Left colon (tissue), 2 donors: ENCODE measurements at places on chromosomes 11 and 22.

DNA sequence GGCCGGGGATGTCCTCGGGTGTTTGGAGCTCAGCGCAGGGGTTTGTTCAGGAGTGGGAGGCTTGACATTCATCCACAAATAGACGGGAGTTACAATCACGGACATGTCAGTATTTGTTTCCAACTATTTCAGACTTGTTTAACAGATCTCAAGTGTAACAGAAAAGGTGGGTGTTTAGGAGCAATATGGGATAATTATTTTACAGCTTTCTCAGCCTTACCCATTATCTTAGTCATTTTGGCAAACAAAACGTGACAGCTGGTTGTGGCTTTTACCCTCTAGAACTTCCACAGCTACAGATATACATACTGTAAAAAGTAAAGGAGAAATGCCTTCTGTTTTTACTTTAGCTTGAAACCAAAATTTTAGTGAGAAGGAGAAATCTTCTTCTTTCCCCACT is 178.7 kb upstream of the TMEM45B start:
- no peak for DNase-seq

DNA sequence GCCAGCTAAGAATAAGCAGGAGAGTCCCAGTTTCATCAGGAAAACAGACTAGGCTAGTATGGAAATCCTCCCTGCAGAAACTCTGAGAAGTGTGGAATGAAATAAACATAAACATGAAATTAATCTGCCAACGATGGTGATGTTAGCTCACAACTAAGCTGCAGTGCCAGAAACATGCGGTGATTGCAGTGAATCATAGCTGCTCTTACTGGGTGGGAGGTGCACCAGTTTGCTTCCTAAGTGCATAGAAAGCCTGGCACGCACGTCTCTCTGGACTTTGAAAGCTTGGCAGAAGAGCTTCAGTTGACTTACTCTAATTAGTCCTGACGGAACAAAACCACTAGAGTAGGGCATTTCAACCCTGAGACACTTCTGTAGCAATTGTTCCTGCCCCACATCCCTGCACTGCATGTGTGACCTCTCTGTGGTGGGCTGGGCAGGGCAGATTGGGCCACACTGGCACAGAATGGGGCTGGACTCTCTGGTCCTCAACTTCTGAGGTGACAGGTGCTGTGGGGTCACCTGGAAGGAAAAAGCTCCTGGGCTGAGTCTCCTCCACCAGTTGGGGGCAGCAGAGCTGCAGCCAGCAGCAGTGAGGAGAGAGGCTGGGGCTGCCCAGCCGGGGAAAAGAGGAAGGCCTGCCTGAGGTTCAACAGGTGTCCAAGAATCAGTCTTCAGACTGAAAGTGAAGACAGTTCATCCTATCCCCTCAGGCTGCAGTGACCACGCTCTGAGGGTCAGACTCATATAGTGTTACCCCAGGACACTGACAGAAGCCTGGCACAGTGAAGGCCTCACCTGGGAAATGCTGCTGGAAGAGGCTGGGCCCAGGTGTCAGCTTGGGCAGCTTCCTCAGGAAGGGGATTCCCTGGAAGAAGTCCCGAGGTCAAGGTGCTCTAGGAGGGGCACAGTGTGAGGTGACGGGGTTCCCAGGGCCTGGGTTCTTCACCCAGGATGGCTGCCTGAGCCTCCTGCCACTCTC is 40.5 kb downstream of the GGTLC2 start:
- peak; percentile 47 for DNase-seq

- no peak for DNase-seq
Measured at GRCh38 chr11:44568331-44568657, 2.8 kb downstream of the CD82 start.

DNA sequence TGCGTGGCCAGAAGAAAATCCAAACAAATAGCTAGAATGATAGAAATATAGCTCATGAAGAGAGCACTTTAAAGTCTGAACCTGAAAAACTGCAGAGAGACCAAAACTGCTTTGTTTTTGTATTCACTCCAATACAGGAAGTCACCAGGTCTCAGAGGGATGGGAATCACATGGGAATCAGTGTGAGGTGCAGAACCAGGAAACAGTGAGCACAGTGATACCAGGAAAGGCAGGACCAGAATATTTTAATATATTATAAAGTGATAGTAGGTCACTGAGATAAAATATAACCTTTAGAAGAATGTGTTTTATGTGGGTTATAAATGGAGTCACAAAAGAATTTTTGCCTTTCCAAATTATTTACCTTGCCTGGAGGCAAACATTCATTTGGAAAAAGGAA is 277.3 kb downstream of the CASP12 start:
- DNase-seq = no peak

GRCh38 chr11:7889985-7890384 is 41.1 kb downstream of the OR10A6 start:
- DNase-seq = no peak

DNA sequence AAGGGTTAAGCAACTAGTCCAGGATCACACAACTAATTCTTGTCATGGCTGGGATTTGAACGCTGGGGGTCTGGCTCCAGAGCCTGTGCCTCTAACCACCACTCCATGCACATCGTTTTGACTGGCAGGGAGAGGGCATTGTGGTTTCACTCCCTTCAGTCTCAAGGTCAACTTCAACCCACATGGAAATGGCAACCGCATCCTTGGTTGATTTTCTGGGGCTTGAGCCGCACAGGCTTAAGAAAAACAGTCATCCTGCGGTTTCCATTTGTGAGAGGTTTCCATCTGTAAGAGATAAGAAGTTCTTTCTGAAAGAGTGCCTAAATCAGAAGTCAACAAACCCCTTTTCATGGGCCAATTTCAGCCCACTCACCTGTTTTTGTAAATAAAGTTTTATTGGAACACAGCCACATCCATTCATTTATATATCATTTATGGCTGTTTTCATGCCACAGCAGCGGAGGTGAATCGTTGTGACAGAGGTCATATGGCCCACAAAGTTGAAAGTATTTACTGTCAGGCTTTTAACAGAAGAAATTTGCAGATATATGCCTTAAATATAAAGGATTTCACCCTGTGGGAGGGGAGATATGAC is 65.7 kb downstream of the SGSM1 start:
- no peak for DNase-seq

DNA sequence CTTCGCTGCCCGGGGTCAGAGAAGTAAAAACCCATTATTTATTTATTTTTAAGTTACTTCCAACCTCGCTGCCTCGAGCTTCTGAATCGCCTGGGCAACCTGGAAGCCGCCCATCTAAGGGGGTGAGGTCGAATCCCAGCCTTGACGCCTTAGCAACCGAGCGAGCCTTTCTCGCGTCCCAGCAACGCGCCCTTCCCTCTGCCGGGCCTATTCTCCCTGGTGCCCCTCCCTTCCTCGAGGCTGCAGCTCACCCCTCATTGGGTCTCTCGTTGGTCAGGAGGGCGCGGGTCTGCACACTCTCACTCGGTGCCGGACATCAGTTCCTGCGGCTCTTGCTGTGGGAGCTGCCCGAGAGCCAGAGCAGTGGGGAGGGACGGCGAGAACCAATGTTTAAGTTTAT is at the start of gene CCDC81:
Gene CCDC81, plus strand, starts transcription at position 302 of the 400 bp plus-strand sequence. CDS start 277 bp downstream, outside the sequence.
- peak; percentile 11 for DNase-seq

DNA sequence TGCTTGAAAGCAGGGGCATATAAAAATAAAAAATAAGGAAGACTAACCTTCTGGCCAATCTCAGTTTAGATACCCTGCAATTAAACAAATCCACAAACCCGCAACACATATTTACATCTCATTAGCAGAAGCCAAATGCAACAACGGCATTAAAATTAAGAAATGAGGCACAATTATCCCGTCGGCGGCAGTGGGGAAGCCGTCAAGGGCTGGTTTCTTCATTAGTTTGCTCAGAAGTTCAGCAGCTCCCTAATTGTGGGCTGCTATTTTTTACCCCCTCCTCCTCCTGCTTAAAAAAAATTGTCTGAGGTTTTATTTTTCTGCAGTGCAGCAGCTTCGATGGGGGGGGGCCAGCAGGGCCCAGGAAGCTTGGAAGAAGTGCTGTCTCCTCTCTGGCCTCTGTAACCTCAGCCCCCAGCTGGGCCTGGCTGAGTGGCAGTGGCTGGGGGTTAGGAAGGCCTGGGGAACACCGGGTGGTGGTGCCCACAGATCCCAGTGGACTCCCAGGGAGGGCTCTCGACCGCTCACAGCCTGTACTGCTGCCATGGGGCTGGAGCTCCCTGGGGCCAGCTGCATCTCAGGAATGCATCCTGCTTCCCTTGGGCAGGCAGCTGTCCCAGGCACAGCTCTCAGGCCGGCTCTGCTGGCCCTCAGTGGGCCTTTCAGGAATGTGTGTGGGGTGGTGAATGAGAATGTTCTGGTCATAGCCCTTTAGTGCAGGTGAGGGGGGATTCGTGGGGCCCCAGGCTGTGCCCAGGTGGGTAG is 148.7 kb upstream of the B3GAT1 start:
- DNase-seq = no peak

DNA sequence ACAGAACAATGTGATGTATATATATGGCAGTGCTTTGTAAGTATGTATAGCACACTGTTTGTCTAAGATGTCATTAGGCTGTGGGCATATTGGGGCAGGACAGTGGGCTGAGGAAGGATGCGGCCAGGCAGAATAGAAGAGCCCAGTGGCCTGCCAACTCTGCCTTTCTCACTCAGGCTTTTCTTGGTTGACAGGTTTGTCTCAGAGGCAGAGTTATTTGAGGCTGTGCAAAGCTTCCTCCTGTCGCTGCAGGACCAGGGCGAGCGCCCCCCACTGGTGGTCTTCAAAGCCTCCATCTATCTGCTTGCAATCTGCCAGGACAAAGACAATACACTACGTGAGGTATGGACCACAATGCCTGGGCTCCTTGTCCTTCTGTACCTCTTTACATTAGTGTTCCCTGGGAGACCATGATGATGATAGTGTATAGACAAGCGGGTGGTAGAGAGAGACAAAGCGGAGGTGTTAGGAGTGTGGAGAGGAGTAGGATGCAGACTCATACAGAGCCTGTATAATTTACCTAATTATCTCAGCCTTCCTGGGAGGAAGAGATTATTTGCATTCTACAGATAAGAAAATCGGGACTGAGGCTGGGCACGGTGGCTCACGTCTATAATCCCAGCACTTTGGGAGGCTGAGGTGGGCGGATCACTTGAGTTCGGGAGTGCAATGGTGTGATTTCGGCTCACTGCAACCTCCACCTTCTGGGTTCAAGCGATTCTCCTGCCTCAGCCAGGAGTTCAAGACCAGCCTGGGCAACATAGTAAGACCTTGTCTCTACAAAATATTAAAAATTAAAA is 37.3 kb upstream of the CCDC134 start:
- peak; percentile 43 for DNase-seq

GRCh38 chr11:12963051-12963450 is 46.1 kb upstream of the RASSF10 start:
- no peak for DNase-seq

DNA sequence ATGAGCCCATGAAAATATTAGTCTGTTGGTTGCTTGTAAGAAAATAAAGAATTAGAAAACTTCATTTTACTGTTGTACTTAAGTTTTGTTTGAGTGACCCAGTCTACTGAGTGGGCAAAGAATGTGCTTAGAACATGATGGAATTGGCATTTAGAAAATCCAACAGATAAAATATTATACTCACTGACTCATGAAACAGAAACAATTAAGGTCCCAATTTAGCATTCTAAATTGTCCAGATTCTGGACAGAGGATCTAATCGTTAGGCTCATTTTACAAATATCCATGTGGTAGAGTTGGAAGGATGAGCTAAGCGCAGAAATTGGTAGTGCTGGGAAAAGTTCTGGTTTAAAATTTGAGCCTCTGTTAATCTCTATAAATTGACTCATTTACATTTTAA is 45.4 kb downstream of the METTL15 start:
- DNase-seq = no peak

- DNase-seq = no peak
Measured at GRCh38 chr11:65501472-65502273, 2.8 kb downstream of the MALAT1 start.

- DNase-seq = no peak
Measured at GRCh38 chr11:47171856-47172255, 4.8 kb downstream of the ARFGAP2 start.

DNA sequence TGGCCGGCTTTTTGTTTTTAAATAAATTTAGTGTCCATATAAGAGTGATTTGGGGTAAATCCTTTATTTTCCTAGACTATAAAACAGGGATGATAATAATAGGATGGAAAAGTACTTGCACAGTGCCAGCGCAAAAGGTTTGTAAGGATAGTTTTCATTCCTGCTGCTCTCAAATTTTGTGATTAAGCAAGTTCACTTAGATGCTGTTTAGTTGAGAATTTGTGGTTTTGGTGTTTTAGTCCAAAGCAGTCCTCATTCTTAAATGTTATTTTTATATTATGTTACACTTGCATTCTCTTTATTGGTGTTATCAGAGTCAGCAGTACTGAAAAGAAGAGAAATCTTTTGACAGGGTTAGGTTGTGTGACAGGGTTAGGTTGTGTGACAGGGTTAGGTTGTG is 47.9 kb downstream of the PPP6R3 start:
- DNase-seq = no peak

DNA sequence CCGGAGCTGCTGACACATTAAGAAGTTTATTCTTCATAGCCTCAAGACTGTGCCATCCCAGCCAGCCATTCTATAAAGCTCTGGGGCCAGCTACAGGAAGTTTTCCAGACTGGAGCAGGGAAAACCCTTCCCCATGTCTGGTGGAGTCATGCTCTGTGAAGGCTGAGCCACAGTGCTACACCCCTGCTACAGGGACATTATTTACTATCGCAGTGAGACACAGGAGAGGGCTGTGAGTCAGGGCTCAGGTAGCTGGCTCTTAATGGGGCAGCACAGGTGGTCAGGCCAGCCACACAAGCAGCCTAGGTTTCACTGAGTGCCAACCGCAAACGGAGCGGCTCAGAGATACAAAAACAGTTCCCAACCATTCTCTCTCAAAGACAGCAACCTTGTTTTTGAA is 12.1 kb downstream of the HPS4 start:
- DNase-seq = no peak

DNA sequence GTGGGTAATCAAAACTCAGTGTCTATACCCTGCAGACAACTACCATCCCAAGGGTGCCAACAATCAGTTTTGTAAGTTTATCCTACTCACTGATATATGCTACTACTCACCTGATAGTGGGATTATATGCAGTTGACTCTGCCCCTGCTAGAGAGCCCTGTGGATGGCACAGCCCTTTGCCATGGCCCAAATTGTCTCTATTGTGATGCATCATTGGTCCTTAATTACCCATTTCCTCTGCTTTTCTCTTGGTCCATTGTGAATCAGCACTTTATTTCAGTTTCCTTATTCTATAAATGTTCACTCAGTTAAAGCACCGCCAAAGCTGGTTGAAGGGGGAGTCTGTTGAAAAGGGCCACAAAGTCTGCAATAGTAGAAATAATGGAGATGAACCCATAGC is 42.3 kb downstream of the PLAAT5 start:
- DNase-seq = no peak

- DNase-seq = no peak
Measured at GRCh38 chr11:128231845-128232410, 355.4 kb downstream of the ETS1 start.

- no peak for DNase-seq
Measured at GRCh38 chr11:37595845-37596244, 997.8 kb upstream of the RAG2 start.

- DNase-seq = no peak
Measured at GRCh38 chr22:49720279-49720959, 107.3 kb downstream of the BRD1 start.

- DNase-seq = no peak
Measured at GRCh38 chr11:1123970-1124369, 33.8 kb upstream of the MUC5AC start.

GRCh38 chr11:92302770-92303169 is 78.2 kb downstream of the FAT3 start:
- DNase-seq = no peak

- DNase-seq = no peak
Measured at GRCh38 chr11:93054279-93054678, 84.8 kb downstream of the MTNR1B start.

- DNase-seq = no peak
Measured at GRCh38 chr11:4102711-4103110, 8.1 kb downstream of the RRM1 start.
